ENCODE measurements at places on chromosomes 7 and 10.

GRCh38 chr10:19704544-19704943, 111.7 kb upstream of the PLXDC2 start:
- no peak for DNase-seq

- peak; percentile 73 for DNase-seq
Measured at GRCh38 chr10:80205477-80206276, at the start of gene ANXA11. Gene ANXA11, minus strand, starts transcription at chr10:80205537. Its CDS starts 32,676 bp downstream, at chr10:80172861.

- no peak for DNase-seq
Measured at GRCh38 chr10:96268341-96268909, 2.9 kb downstream of the BLNK start.

GRCh38 chr10:126011995-126012394, 115.6 kb downstream of the FANK1 start:
- no peak for DNase-seq

DNA sequence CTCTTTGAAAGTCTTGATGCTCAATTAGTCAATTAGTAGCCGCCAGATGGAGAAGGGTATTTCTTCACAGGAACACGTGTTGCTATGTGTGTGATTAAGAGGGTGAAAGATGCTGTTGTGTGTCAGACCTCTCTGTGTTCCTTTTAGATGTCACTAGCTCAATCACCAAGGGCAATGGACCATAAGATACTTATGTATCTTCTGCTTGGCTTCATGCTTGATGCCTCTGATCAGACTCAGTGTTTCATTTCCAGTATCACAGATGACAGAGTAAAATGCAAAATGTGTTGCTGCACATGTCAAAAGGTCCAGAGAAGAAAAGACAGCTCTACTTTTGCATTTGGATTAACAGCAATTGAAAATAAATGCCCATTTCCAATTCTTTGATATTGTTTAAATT, 865.9 kb downstream of the CNTNAP2 start:
- DNase-seq, result no peak

DNA sequence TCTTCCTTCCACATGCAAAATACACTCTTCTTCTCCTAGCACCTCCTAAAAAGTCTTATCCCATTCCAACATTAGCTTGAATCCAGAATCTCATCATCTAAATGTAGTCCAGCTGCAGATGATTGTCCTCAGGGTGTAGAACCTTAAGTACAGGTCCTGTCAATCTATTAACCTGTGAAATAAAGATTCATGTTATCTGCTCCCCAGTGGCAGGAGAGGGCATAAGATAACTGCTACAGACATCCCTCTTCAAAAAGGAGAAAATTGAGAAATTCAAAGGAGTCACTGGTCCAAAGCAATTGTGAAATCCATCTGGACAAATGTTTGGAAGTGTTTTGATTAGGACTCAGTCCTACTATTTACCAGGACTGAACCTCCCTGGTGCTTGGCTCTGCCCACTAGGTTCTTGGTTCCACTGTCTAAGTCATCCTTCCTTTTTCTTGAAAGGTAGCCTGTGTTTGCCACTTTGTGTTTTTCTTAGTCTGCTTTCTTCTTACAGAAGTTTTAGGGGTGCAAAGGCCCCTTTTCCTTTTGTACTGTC, 96.2 kb downstream of the ADD3 start:
- no peak for DNase-seq

- DNase-seq, result no peak
Measured at GRCh38 chr10:124105594-124105993, 12.2 kb upstream of the CHST15 start.

GRCh38 chr10:11227103-11227502, 209.4 kb downstream of the CELF2 start:
- no peak for DNase-seq

GRCh38 chr10:97028126-97028831, 157.5 kb downstream of the SLIT1 start:
- no peak for DNase-seq

DNA sequence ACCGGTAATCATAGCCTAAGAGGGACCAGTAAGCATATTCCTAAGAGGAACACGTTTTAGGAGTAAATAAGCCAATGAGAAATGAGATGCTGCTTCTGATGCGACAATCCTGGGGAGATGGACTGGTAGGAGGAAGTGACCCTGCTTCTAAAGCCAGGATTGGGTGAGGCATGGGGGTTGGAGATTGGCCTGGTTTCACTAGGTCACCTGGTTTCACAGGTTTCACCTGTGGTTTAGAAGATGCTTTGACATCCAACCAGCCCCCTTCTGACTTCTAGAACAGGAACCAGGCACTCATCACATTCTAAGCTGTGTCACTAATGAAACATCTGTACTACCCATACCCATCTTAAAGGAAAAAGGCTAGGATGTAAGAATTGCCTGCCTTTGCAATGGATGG, 53.0 kb upstream of the BAMBI start:
- DNase-seq, result no peak

- DNase-seq, result no peak
Measured at GRCh38 chr7:42883950-42884349, 27.9 kb downstream of the C7orf25 start.

DNA sequence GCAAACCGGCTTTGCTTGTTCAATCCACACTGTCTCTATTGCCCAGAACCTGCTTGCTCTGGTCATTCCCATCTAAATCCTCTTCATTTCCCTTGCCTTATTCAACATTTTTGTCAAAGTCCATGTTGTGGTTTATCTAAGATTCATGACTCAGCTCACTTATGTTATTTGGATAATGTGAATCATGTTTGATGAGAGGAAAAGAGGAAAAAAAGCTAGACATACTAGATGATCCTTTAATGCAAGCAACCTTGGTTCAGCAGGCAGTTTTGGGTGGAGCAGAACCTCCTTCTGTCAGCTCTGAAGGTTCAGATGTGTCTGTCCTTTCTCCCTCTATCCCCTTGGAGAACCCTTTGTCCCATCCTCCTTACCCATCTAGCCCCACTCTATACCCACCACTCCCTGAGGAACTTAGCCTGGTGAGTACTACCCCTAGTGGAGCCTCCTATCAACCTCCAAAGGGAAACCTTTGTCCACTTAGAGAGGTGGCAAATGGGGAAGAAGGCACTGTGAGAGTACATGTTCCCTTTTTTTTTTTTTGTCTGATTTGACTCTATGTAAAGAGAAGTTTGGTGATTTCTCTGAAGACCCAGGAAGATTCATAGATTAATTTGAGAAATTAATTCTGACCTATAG, 2.1 kb upstream of the SAMD9L start:
- no peak for DNase-seq

DNA sequence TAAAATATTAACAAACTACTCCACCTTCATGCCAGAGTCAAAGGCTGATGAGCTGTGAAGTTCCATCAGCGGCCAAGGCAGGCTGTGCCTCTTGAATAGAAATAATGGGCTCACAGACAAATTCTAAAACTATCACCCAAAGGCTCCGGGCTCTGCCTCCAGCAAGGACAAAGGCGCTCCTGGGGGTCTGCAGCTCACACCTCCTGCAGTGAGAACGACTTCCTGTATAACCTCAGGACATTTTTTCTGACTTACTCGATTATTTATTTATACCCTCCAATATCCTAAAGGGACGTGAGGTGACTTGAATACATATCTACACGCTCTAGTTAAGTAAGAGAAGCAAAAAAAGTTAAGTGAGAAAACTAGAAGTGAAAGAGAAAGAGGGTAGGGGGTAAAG, 500.7 kb downstream of the CCSER2 start:
- DNase-seq, result no peak

- no peak for DNase-seq
Measured at GRCh38 chr10:68403701-68404100, 3.4 kb downstream of the RUFY2 start.

- no peak for DNase-seq
Measured at GRCh38 chr10:118729200-118729599, 25.6 kb downstream of the CACUL1 start.

DNA sequence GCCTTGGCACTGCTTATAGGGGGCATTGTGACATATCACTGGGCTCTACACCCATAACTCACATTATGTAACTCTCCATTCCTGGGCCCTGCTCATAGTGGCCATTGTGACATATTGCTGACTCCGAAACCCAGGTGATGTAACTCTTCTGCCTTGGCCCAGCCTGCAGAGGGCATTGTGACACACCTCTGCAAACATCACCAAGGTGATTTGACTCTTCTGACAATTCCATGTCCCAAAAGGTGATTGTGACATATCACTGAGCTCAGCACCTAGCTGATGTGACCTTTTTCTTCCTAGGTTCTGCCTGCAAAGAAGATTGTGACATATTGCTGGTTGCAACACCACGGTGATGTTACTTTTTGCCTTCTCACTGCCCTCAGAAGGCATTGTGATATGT, 36.5 kb upstream of the ZNF680 start:
- DNase-seq, result no peak

DNA sequence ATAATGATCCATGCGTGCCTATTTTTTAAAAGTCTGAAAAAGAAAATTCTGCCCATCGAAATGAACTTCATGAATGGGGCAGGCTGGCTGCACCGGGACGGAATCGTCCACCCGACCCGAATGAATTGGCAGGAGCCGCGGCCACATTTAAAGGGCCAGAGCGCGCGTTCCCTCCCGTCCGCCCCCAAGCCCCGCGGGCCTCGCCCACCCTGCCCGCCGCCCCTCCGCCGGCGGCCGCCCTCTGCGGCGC, 319 bp upstream of the GATA3 start:
- peak; percentile 44 for DNase-seq

- DNase-seq, result peak; percentile 93
Measured at GRCh38 chr7:2353936-2354185, 766 bp upstream of the EIF3B start.

Data from dermis blood vessel endothelial cell (primary cell).